Germinal center (tissue), 1 donor: ENCODE measurements at places on chromosomes 2 and 18.

DNA sequence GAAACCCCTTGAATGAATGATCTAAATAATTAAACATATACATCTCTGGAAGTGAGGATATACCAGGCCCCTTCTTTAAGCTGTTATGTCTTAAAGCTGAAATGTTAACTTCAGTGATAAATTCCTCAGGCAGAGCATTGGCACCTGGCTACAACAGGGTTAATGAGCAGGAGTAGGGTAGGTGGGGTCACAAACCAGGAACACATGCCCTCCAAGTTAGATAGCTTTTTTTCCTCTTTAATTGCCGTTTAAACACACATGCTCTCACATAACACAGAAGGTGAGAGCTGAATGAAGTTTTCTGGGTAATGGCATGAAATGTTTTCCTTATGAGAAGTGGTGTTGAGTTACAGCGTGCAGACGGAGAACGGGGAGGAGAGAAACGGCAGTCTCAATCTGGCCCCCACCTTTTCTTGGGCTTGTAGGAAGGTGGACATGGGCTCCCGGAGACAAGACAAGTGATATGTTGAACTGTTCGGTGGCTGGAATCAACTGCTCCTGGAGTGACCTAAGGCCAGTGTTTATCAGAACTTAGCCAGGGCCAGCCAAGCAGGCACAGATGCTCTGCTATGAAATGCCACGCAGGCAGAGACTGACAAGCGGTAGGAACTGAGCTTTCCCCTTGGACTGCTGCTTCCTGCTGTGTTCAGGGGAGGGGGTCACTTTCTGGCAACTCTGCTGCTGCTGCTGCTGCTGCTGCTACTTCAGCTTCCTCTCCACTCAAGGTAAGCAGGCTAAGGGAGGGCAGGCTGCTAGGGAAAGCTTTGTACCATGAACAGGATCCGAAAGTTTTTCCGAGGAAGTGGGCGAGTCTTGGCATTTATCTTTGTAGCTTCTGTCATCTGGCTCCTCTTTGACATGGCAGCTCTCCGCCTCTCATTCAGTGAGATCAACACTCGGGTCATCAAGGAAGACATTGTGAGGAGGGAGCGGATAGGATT, at the start of gene GALNT5:
Gene GALNT5, plus strand, starts transcription at position 394 of the 941 bp plus-strand sequence. Its CDS starts 378 bp downstream, at position 772.
- DNase-seq = no peak

DNA sequence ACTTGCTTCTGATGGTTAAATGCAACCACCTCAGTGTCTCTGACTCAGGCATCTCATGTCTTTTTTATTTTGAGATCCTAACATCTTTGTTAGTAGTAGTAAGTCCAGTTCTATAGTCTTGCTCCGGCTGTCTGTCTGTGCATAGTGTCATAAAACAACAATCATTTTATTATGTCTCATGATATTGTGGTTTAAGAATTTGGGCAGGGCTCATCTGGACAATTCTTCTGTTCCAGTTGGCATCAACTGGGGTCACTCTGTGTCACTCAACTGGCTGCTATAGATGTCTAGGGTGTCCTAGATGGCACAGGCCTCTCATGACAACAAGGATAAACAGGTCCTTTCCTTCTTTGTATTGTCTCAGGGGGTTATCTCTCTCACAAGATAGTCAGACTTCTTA, 299.6 kb upstream of the ZNF521 start:
- no peak for DNase-seq

DNA sequence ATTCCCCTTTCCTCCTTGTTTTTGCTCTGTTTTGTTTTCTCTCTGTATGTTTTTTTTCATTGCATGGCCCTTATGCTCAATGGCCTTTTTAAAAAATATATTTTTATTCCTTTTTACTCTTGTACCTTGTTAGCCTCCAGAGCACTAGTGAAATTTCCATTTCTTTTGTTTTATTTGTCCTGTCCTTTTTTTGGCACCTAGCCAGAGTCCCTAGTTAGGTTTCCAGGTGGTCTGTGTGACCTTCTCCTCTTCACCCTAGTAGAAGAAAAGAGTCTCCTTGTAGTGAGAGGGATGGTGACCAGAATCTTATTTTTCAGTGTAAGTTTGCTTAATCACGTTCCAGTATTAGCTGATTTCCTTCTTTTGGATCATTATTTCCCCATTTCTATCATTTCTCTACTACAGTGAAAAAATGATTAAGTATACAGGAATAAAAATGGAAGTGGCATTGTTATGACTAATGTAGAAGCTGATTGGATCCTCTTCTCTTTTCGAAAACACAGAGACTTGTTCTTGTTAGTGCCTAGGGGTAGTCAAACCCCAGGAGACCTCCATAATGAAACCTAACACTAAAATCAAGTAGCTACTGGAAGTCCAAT, 65.9 kb downstream of the NBEAL1 start:
- DNase-seq = no peak

DNA sequence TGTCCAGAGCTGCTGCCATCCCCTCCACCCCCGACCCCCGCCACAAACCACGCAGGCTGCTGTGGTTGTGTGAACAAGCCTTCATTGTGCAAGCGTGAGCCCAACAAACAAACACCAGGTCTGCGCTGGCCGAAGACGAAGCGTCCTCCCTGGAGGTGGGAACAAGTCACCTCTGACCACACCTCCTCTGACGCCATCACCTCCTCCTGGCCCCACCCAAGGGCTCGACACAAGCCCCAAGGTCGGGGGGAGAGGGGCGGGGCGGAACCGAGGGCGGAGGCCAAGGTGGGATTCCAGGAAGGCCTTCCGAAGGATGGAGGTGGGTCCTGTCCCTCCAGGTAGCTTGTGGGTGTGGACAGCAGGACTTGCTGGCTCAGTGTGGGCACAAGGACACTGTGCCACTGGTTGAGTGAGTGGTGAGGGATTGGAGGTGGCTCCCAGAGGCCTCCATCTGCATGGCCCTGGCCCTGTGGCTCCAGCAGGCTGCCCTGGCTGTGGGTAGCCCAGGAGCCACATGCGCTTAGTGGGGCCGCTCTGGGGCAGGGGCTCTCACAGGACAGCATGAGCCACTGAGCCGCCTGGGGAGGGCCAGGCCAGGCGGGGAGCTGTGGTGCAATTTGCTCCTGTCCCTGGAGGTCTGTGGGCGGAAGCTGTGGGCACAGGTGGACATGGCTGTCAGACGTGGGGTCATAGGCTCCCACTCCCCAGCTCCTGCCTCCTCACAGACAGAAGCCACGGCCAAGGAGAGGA, 7.4 kb upstream of the GPR17 start:
- DNase-seq = no peak

DNA sequence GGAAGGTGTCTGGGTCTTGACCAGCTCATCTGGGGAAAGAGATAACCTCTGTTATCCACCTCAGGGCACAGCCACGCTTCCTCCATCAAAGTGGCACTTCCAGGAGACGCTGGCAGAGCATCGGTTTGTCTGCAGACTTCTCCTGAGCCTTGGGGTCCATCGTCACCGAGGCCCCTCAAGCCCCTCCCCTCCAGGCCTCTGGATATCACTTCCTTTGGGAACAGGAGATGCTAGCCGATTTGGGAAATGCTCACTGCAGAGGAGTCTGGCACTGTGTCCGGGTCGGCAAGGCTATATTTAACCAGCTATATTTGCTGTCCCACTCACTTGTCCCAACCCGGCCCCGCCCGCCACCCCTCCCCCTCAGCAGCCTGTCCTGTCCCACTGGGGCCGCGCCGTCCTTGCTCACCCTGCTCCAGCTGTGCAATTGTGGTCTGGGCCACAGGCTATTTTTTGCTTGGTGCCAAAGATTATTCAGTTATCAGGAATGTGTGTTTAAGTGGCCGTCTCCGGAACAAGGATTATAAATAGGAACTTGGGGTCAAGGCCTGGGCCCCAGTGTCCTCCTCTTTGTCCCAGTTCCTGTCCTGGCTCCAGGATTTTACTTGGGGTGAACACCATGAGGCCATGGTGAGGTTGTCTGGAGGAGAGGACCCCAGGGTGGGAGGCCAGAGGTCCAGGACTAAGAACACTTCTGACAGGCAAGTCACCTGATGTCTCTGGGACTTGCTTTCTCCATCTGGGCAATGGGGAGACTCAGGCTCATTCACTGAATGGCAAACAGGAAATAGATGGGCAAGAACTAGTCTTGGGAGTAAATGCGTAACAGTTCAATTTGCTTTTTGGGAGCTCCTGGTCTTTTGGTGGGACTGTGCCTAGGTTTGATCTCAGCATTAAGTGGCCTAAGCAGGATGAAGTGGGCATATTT, 263.6 kb downstream of the DYSF start:
- no peak for DNase-seq

GRCh38 chr2:88011011-88011410, 5.3 kb downstream of the RNU2-63P start:
- DNase-seq = no peak

DNA sequence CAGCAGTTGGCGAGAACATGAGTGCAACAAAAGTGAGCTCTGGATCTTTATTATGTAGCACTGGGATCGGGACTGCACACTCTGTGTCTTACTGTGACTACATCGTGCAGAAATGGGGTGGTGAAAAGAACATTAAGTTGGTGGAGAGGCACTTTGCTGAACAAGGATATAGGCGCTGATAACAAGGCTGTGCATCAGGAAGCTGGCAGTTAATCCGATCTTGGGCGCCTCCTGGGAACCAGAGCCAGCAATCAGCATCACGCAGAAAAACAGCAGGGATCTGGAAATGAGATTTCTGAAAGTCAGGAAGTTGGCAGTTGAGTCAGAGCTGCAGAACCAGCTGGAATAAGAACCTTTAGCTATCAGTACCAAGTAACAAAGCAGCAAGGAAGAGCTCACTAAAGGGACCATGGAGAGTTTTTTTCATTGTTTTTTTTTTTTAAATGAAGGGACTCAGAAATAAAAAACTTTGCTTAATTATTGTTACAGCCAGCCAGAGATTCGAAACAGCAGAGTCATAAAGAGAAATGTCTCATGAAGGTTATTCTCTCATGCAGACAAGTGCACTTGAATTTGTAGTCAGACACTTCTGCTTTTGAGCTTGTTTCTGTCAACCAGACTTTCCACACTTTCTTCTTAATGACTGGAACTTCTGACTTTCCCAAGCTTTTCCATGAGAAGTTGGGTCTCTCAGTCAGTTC, 22.8 kb upstream of the MYO3B start:
- no peak for DNase-seq

- no peak for DNase-seq
These were observed 97.0 kb downstream of the LYPD6 start for GRCh38 chr2:149427387-149427786.

DNA sequence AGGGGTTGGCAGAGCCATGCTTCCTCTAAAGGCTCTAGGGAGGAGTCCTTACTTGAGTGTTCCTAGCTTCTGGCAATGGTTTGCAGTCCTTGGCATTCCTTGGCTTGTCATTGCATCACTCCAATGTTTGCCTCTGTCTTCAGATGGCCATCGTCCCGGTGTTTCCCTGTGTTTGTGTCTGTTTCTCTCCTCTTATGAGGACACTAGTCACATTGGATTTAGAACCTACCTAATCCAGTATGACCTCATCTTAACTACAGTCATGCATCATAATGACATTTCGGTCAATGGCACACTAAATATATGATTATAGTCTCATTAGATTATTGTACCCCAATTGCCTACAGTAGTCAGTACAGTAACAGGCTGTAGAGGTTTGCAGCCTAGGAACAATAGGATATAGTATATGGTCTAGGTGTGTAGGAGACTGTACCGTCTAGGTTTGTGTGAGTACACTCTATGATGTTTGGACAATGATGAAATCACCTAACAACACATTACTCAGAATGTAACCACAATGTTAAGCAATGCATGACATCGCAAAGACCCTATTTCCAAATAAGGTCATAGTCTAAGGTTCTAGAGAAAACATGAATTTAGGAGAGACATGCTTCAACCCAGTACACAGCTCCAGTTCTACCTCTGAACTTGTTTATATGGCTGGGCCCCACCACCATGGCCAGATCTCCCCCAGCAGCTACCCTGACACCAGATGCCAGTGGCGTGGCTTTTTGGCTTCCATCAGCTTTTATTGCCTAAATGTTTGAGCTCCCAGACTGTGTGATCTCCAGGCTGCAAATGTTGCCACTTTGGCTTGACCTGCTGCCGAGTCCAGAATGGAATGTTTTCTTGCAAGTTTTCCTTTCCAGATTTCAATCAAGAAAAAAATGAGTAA, 22.1 kb downstream of the SRD5A2 start:
- DNase-seq = no peak

DNA sequence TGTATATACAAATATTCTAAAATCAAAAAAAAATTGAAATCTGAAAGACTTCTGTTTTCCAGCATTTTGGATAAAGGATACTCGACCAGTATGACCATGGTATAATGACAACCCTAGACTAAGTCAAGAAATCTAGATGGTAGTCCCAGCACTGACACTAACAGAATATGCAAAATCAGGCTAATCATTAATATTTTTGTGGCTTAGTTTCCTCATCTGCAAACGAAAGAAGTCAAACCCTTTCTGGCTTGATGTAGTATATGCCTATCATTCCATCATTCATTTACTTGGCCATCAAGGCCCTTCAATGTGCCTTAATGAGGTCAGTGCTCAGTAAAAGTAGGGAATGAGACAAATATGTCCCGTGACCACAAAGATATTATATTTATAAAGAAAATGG, 83.5 kb downstream of the NCKAP5 start:
- DNase-seq = no peak

GRCh38 chr18:44679914-44680272, 795 bp upstream of the SETBP1 start:
- peak; percentile 58 for DNase-seq

- no peak for DNase-seq
These were observed 702.8 kb upstream of the LINC00305 start for GRCh38 chr18:64851726-64852125.

- no peak for DNase-seq
These were observed 1277.0 kb upstream of the SLC39A10 start for GRCh38 chr2:194380011-194380410.

- DNase-seq = no peak
These were observed 361 bp upstream of the HAT1 start for GRCh38 chr2:171921970-171922229.

- DNase-seq = peak; percentile 47
These were observed 140.3 kb downstream of the CYRIA start for GRCh38 chr2:16525265-16525887.

DNA sequence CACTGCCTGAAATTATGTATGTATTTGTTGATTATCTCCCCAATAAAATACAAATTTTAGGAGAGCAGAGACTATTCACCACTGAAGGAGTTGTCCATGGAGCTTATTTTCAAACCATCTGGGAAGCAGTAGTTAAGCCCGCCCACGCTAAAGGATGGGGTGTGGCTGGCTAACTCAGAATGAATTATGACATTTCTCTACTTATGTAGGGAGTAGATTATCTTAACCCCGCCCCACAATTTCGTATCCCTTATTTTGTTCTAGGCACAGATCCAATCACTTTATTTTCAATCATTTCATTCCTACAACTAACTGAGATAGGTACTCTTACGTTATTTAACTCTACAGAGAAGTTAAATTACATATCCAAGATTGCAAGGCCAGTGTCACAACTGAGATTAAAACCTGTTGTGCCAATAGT, 1.4 kb upstream of the LAPTM4A start:
- DNase-seq = no peak
